Testis (tissue), 5 donors: ENCODE measurements at places on chromosomes 5 and 9. TPM values are rescaled to one million over a fixed set of nuclear protein-coding genes. Genes with fewer than 3 reads are reported as not detected.

DNA sequence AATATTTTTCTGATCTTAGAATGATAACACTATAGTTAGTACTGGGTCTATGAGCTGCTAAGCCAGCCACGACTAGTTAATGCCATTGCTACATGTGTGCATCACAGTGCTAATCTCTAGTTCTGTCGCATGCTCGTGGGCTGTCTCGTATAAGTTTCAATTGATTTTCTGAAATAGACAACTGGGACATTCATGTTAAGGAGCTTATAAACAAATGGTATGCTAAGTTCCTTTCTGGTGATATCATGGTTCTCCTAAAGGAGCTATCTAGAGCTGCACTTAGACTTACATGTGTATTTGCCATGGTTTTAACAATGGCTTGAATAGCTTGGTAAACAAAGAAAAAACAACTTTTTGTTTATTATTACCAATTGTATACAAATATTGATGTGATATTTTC, 46.2 kb downstream of the F2RL2 start:
- DNase-seq: no peak

GRCh38 chr5:15734058-15734457, 234.1 kb downstream of the FBXL7 start:
- no peak for DNase-seq

- DNase-seq: no peak
Measured at GRCh38 chr9:125883565-125884217, 136.5 kb downstream of the PBX3 start.

GRCh38 chr5:132496631-132497487, 6.3 kb upstream of the IRF1 start:
- DNase-seq: peak; percentile 90

DNA sequence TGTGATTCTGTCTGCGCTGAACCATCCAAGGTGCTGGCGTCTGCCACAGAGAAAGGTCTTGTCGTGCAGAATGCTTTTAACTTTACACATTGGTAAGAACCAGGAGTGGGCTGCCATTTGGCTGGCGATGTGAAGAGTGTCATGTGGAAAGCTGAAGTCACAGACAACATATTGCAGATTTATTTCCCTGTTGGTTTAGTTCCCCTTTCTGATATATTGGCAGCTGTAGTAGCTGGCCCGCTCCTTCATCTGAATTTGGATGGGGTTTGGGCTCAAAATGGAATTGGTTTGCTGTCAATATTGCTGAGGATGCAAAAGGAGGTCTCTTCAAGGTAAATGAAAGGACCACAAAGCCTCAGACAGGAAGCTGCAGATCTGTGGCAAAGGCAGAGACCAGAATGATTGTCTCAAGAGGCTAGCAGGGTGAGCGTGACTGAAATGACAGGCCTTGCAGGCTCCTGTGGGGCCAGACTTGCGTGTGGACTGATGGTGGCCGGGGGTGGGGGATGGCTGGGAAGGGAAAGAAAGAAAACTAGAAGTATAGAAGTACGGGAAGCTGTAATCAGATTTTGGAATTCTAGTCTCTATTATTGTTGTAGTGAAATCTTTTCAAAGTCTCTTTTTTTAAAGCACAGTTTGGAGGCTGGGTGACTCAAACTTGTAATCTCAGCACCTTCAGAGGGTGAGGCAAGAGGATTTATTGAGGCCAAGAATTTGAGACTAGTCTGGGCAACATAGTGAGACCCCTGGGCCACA, 25.1 kb upstream of the CD180 start:
- no peak for DNase-seq

The TMEM174 gene
- not detected for polyA plus RNA-seq

DNA sequence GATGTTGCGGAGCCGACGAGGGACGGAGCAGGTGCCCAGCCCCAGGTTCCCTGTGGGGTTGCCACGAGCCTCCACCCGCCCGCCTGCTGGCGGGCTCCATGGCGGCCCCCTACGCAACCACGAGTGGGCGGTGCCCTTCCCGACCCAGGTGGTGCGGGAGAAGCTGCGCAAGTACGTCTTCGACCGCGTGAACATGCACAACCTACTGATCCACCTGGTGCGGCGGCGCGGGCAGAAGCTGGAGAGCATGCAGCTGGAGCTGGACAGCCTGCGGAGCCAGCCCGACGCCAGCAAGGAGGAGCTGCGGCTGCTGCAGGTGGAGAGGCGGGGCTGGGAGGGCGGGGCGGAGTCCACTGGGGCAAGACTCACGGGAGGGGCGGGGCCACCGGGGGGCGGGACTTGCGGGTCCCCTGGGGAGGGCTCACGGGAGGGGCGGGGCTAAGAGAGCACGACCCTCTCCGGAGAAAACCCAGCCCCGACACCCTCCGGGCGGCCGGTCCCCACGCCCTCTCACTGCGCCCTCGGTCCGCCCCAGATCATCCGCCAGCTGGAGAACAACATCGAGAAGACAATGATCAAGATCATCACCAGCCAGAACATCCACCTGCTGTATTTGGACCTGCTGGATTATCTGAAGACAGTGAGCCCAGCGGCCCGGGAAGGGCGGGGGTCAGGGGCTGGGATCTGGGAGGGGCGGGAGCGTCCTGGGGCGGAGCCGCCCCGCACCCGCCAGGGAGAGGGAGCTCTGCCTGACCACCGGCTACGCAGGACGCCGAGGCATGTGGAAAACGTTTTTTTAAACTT, 3.9 kb downstream of the CCDC183 start:
- peak; percentile 95 for DNase-seq

The BHMT gene
- 1.3 TPM for polyA plus RNA-seq

GRCh38 chr9:99750526-99750925, 71.2 kb upstream of the NR4A3 start:
- no peak for DNase-seq

The FGFR4 gene
- polyA plus RNA-seq: 7.8 TPM

The ANKDD1B gene
- polyA plus RNA-seq: 1.2 TPM

DNA sequence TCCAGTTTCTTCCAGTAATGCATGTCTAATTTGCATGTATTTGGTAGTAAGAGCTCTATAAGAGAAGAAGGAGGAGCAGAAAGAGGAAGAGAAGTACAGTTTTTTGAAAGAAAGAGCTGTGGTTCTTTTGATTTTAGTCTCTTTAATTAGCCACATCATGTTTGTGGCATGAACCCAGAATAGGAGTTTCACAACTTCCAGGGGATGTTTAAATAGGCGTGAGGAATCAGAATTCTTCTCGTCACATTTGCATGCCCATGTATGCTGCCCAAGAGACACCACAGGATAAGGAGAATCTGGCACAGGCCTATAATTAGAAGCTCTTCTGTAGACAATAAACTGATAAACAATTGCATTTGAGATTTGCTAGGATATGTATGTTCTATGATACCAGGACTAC, 78.7 kb downstream of the GAS1 start:
- no peak for DNase-seq

- DNase-seq: no peak
Measured at GRCh38 chr5:180343831-180344695, 9.1 kb downstream of the GFPT2 start.

GRCh38 chr5:158195416-158196210, 336.7 kb upstream of the CLINT1 start:
- DNase-seq: no peak

The ESM1 gene
- 1.1 TPM for polyA plus RNA-seq

The TGFBI gene
- 77.2 TPM for polyA plus RNA-seq

GRCh38 chr5:172178301-172178987, 9.6 kb downstream of the STK10 start:
- no peak for DNase-seq

DNA sequence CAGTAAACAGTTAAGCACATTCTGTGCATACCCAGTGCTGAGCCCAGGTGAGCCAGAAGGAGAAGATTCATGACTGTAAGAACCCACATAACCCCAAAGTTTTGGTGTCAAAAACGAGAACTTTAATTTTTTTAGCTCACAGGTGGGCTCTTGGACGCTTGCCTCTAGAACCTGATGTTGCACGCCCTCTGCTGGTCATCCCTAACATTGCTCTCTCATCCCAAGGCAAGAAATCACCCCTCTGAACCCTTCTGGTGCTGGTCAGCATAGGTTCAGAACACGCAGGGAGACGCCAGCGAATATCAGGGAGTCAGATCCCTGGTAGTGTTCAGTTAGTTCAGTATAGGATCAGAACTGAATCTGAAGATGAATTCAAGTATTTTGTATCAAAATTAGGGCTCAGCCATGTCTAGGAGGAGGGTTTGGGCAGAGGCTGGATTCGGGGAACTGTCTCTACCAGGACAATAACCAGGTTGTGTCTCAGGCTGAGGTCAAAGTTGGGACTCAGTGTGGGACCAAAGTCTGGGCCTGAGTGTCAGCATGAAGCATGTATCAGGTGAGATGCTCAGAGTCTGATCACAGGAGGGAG, 4.1 kb upstream of the DNAJB5 start:
- peak; percentile 91 for DNase-seq

DNA sequence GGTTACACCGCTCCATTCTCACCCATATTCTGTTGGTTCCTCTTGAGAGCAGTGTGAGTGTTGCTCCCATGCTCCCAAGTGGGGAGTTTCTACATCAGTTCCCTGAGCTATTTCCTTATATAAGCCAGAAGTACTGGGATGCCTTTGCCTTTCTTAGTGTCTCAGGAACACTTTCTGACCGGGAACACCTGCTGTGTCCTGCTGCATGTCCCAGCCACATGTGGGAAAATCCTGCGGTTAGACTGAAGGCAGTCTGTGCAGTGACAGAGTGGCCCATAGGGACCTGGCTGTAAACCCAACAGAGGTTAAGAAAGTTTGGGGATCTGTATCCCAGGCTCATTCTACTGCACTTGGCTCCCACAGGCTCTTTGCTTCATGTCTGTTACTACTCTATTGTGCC, 126.0 kb downstream of the EGFLAM start:
- DNase-seq: no peak

DNA sequence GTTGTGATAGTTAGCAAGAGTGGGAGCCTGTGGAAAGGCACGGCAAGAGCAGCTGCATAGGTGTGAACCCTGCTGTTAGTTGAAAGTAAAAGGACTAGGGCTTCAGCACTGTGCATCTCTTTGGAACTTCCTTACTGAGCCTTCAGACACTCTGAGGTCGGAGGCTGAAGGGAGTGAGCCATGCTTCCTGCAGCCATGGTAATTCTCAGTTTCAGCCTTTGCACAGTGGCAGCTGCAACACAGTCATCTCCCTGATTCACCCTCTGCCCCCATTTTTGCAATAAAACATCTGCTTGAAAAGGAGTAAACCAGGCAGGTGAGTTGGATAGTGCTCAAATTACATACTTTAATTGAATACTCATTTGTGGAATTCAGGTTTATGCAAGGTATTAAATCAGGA, 6.5 kb upstream of the TLE4 start:
- no peak for DNase-seq

The TAS2R1 gene
- polyA plus RNA-seq: 1.1 TPM

The BNC2 gene
- 14.6 TPM for polyA plus RNA-seq

The PCDHGA7 gene
- polyA plus RNA-seq: 1.6 TPM

The COL15A1 gene
- polyA plus RNA-seq: 49.4 TPM

- no peak for DNase-seq
Measured at GRCh38 chr9:21779397-21779796, 23.0 kb upstream of the MTAP start.

DNA sequence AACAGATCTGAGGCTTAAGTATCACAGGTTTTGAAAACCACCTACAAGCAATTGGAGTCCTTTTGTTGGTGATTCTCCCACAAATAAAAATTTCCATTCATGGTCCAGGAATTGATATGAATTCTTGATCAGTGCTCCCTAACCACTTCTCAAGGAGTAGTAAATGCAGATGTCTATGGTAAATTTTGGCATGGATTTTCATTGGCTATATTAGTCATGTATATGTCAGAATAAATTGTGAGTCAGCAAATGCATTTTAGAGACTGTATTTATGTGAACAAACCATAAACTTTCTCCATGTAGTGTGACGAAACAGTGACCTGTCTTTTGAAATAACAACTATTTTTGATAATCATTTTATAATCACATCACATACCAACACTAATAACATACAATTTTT, 611.1 kb downstream of the HTR1A start:
- no peak for DNase-seq

DNA sequence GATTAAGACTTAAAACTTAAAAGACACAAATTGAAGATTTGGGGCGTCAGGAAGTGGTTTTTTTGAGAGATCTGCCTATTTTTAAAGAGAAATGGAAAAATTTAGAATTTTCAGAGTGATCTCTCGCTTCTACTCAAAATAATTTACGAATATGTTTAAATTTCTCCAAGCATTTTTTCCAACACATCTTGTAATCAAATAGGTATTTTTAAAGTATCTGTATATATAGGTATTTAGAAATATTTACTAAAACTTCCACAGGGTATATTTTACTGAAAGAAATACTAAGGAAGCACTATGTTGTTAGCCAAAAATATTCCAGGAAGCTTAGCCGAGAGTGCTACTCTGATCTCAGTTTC, 9.8 kb upstream of the PCDHB1 start:
- DNase-seq: no peak

The PDE4D gene
- polyA plus RNA-seq: 7.8 TPM

- DNase-seq: peak; percentile 12
Measured at GRCh38 chr5:180129291-180130190, 58.0 kb upstream of the RNF130 start.

GRCh38 chr9:92032891-92033290, 82.3 kb downstream of the SPTLC1 start:
- no peak for DNase-seq

The TMEM232 gene
- polyA plus RNA-seq: 32.0 TPM

DNA sequence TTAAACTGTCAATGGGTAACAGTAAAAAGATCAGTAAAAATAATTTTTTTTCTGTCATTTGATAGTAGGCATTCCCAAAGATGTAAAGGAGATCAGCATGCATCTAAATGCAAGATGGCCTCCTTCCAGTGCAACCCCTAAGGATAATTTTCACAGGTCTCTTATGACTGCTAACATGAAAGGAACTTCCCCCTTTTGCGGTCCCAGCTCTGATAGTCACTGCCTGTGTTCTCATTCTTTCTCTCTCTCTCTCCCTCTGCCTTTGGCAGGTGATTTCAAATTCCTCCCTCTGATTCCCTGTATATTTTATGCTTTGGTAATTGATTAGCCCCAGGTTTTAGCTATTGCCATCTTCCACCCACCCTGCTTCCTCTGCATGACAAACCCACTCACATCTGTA, 8.9 kb downstream of the SPINK14 start:
- DNase-seq: no peak

DNA sequence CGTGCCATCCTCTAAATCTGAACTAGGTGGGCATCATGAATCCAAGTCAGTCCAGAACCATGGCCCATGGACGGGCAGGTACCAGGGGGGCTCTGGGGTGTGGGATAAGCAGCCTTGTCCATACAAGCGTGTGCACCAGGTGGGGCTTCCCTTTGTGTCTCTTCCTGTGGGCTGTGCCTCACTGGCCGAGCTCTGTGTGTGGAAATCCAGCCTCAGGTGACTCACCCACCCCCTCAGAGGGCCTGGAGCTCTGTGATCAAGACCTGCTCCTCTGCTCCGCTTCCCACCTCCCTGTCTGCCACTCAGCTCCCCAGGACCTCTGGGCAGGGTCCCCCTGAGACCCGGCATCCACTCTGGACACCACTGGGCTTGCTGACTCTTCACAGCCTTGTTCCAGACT, 33.0 kb downstream of the GADD45G start:
- DNase-seq: no peak

- DNase-seq: peak; percentile 99
Measured at GRCh38 chr5:138575194-138576015, at the start of gene HSPA9. Gene HSPA9, minus strand, starts transcription at chr5:138575401. Its CDS starts 83 bp downstream, at chr5:138575318.

- no peak for DNase-seq
Measured at GRCh38 chr9:73056245-73056644, 95.4 kb upstream of the ANXA1 start.

DNA sequence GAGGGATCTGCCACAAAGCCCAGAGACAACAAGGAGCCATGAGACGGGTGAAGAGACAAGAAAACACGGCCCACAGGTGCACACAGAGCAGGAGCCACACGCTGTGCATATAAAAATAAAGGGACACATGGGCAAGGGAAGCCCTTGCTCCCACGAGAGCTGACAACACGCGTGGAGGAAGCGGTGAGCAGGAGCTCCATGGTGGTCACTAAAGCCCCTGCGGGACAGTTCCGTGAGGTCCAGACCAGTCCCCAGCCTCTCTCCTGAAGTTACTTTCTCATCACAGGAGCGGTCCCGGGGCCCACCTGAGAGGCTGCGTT, 90.7 kb downstream of the CAMSAP1 start:
- no peak for DNase-seq
